ENCODE measurements at places on chromosomes 3 and 15. TPM values are rescaled to one million over a fixed set of nuclear protein-coding genes. Genes with fewer than 3 reads are reported as not detected.

DNA sequence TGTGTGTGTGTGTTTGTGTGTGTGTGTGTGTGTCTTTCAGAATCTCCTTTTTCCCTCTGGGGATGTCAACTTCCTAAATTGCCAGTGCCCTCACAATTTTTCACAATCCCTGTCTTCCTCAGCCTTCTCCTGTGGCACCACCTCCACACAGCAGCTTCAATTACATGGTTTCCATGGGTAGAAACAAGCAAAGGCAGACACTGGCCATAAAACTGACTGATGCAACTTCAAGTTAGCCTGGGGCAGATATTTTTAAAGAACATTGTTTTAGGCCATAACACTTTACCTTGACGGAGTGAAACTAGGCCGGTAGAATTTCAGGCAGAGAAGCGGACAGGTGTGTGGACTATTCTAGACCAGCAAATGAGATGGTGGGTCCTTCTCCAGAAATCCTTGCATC, 405.8 kb upstream of the SUCLG2 start:
- no peak for DNase-seq
- H3K36me3 ChIP-seq: no peaks in the 10 kb centered on the region
- no peak overlapping the region for H3K27ac ChIP-seq
- no peaks in the 10 kb centered on the region for H3K4me1 ChIP-seq
- H3K4me3 ChIP-seq: no peak overlapping the region

The PPP1R14D gene
- not detected for total RNA-seq

The DLEC1 gene
- 1.2 TPM for total RNA-seq

- no peak overlapping the region for H3K27ac ChIP-seq
- no peak overlapping the region for H3K4me3 ChIP-seq
- DNase-seq: no peak
Observed at GRCh38 chr3:190024912-190025311, 95.8 kb downstream of the P3H2 start.

DNA sequence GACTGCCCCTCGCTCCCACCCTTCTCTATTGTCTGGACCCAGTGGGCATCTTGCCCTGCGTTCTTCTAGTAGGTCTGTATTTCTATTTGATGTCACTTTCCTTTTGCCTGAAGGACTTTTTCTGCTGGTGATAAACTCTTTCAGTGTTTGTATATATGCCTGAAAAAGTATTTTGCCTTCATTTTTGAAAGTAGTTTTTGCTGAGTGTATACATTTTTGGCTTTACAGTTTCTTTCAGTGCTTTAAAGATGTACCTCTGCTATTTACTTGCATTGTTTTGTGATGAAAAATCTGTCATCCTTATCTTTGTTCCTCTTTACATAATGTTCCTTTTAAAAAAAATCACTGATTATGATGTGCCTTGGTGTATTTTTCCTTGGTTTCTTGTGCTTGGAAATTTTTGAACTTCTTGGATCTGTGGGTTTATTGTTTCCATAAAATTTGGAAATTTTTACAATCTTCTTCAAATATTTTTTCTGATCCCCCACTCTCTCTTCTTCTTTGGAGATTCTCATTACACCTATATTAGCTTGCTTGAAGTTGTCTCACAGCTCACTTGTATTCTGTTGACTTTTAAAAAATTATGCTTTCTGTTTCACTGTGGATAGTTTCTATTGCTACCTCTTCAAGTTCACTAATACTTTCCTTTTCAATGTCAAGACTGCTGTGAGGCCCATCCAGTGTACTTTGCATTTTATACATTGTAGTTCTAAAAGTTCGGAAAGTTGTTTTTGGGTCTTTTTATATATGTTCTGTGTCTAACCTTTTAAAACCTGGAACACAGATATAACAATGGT, 67.8 kb downstream of the RGMA start:
- H3K4me3 ChIP-seq: no peak overlapping the region
- H3K4me1 ChIP-seq: peaks cover 1% of the 10 kb centered on the region
- DNase-seq: no peak
- H3K27ac ChIP-seq: no peak overlapping the region

The LRTM1 gene
- total RNA-seq: 0.17 TPM

- no peaks in the 10 kb centered on the region for H3K27me3 ChIP-seq
- DNase-seq: peak; percentile 10
- H3K4me3 ChIP-seq: no peak overlapping the region
- no peaks in the 10 kb centered on the region for H3K4me1 ChIP-seq
- H3K36me3 ChIP-seq: no peaks in the 10 kb centered on the region
Observed at GRCh38 chr3:24680214-24680967, 185.7 kb upstream of the THRB start.

The DYNLT2B gene
- total RNA-seq: 35.2 TPM

DNA sequence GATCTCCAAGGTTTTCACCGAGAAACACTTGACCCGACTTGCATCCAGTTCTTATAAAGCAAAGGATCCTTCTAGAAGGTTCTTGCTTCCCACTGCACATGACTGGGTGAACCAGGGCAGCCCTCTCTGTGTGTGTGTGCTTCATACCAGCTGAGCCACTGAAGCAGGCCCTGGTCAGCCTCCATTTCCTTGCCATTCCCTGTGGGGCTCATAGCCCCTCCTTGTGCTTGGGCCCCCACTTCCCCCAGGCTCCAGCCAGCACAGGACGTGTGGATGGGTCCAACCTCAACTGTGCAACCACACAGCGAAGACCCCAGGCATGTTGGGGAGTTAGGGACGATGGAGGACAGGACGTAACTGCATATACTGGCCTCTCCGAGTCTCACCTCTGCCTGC, 15.5 kb downstream of the KLF15 start:
- H3K4me1 ChIP-seq: peaks cover 46% of the 10 kb centered on the region
- peaks cover 43% of the 10 kb centered on the region for H3K36me3 ChIP-seq
- no peak overlapping the region for H3K27ac ChIP-seq
- no peaks in the 10 kb centered on the region for H3K27me3 ChIP-seq
- DNase-seq: no peak

GRCh38 chr3:149628957-149629670, 28.7 kb downstream of the WWTR1 start:
- peak overlapping the region; percentile 36 for H3K27ac ChIP-seq
- no peaks in the 10 kb centered on the region for H3K36me3 ChIP-seq
- no peaks in the 10 kb centered on the region for H3K27me3 ChIP-seq
- no peak for DNase-seq

GRCh38 chr15:55237219-55238130, 40.7 kb upstream of the RSL24D1 start:
- no peak overlapping the region for H3K27ac ChIP-seq
- no peaks in the 10 kb centered on the region for H3K36me3 ChIP-seq
- H3K27me3 ChIP-seq: no peaks in the 10 kb centered on the region
- DNase-seq: no peak

GRCh38 chr3:45807133-45807532, 10.8 kb upstream of the SLC6A20 start:
- no peak overlapping the region for H3K4me3 ChIP-seq
- no peaks in the 10 kb centered on the region for H3K4me1 ChIP-seq
- peak overlapping the region; percentile 6 for H3K27ac ChIP-seq
- no peaks in the 10 kb centered on the region for H3K27me3 ChIP-seq

DNA sequence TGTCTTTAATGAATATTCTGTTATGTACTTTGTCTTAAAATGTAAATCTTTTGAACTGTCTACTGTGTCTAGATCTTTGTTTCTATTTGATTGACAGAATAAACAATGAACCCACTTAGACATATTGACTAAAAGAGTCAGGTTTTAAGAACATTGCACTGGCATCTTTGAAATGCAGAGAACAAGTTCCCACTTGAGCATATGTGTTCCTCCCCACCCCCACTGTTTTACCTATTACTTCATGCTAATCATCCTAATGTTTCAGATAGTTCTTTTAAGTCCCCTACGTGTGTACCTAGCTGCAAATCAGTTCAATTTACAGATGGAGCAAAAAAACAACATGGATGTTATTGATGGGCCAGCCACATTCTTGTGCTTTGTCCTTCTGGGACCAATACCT, 11.7 kb upstream of the TCF12 start:
- H3K4me1 ChIP-seq: no peaks in the 10 kb centered on the region
- DNase-seq: no peak
- no peak overlapping the region for H3K4me3 ChIP-seq
- no peak overlapping the region for H3K27ac ChIP-seq

DNA sequence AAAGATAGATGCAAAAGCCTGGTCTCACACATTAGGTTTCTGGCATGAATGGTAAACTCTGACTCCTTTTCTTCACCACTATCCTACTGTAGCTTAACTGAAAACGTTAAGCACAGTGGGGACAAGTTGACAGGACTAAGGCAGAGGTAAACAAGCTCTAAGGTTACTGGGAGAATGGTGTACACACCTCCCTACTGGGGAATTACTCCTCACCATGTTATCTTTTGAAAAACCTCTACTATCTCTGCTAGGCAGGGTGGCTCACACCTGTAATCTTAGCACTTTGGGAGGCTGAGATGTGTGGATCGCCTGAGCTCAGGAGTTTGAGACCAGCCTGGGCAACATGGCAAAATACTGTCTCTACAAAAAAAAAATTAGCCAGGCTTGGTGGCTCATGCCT, 29.1 kb downstream of the IP6K1 start:
- no peaks in the 10 kb centered on the region for H3K4me1 ChIP-seq
- DNase-seq: no peak
- no peak overlapping the region for H3K4me3 ChIP-seq
- no peaks in the 10 kb centered on the region for H3K27me3 ChIP-seq

The RFT1 gene
- 10.8 TPM for total RNA-seq
